ENCODE measurements at places on chromosomes 4 and X.
A peak's percentile ranks its signal among the peaks of the same experiment; 100 is the strongest.

GRCh38 chrX:102976286-102976685, 39.2 kb downstream of the RAB40AL start:
- no peak for DNase-seq

- DNase-seq, result no peak
These were observed 16.0 kb downstream of the NBDY start for GRCh38 chrX:56744996-56745395.

GRCh38 chrX:25976683-25977310, 161.3 kb upstream of the MAGEB18 start:
- DNase-seq, result no peak

GRCh38 chr4:35725131-35725530, 519.2 kb downstream of the ARAP2 start:
- no peak for DNase-seq

- DNase-seq, result peak; percentile 46
These were observed 23.5 kb downstream of the TLR10 start for GRCh38 chr4:38759113-38759789.

DNA sequence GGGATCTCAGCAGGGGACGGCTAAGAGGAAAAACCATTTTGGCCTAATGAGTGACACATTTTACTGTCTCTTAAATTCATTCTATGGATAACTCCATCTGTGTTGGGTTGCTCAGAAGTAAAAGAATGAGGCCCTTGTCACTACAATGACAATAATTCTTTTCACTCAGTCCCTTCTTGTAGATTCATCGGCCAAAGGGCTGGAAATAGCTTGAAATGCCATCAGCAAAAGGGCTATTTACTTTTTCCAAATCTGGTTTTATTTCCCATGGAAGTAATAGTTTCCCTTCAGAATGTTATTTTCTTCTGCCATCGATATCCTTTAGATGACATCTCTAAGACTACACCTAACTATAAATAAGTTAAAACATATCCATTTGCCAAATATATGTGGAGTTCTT, 7.4 kb downstream of the MEPE start:
- DNase-seq, result no peak

DNA sequence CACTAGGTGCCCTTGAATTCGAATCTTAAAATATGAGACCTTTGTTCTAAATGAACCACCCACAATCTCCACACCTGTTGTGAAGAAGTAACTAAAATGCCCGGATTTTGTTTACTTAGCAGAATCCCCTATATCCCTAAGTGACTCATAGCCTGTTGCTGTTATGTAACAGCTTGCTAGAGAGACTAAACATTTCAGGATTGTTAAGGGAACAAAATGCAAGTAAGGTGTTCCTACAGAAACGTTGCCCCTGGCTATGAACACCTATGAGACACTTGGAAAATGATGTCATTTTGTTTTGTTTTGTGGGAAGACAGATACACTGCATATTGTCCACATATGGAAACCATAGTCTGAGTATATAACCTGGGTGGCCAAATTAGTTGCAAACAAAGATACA, 24.2 kb upstream of the MXRA5 start:
- DNase-seq, result no peak

- DNase-seq, result no peak
These were observed 169.6 kb downstream of the MID1IP1 start for GRCh38 chrX:38970845-38971244.

DNA sequence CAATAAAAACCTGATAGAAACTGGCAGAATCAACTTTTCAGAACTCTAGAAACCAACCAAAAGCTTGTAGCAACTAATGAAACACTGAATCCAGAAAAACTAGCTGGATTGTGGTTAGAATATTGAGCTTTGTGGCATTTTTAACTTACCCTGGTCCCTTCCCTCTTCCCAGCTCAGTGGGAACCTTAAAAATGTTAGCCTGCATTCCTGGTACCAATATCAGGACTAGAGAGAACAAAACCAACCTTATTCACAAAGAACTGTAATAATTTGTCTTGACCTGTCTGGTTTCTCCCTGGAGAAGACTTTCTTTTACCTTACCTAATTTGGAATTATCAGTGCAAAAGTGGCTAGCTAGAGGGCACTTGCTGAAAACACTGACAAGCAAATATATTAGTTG, 21.2 kb downstream of the SH3D19 start:
- no peak for DNase-seq

DNA sequence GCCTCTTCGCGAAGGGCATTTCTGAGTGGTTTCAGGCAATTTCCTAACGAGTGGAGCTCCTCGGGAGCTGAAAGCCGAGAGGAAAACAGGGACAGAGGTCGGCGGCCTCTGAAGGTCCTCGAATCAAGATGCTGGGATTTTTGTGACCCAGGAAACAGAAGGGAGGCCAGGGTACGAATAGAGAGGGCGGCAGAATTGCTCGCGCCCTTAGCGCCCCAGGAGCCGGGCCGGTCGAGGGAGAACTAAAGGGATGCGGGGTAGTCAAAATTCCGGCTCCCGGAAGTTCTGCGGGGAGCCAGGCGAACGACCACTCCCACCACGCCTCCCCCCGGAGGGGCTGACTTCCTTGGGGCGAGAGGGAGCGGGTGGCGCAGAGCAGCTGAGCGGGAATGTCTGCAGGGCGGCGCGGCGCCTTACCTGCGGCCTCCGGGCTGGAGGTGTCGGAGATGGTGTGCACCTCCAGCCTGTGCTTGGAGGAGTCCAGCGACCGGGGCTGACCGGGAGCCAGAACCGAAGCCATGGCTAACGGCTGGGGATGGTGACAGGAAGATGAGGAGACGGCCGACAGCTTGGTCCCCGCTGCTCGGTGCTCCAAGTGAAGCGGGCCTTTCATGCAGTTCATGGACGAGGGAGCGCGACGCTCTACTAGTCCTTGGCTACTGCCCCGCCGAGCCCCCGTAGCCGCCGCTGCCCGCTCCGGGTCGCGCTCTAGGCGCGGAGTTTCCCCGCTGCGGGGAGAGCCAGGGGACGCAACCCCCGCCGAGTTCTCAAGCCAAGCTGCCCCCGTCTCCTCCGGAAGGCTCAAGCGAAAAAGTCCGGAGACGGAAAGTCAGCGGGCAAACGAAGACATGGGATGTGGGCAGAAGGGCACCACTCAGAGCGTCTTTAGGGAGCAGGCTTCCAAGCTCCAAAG, 782 bp downstream of the PITX2 start:
- no peak for DNase-seq

DNA sequence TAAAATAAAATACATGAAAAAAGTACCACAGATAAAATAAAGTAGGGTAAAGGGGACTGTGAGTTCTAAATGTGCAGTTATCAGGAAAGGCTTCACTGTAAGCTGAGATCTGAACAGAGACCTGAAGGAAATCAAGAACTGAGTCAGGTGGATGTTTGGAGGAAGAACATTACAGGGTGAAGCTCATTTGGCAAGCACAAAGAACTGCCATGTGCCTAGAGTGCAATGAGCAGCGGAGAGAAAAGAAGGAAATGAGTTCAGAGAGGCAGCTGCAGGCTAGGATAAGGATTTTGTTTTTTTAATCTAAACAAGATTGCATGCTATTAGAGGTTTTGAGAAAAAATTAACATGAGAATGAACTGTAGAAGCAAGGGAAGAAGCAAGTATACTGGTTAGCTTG, 373.1 kb downstream of the STPG2 start:
- no peak for DNase-seq

DNA sequence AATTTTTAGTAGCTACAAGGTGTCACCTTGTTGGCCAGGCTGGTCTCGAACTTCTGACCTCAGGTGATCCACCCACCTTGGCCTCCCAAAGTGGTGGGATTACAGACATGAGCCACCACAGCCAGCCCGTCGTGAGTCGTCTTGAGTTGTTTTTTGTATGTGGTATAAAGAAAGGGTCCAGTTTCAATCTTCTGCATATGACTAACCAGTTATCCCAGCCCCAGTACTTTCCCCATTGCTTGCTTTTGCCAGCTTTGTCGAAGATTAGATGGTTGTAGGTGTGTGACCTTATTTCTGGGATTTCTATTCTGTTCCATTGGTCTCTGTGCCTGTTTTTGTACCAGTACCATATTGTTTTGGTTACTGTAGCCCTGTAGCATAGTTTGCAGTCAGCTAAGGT, 105.9 kb downstream of the OR13H1 start:
- DNase-seq, result no peak

DNA sequence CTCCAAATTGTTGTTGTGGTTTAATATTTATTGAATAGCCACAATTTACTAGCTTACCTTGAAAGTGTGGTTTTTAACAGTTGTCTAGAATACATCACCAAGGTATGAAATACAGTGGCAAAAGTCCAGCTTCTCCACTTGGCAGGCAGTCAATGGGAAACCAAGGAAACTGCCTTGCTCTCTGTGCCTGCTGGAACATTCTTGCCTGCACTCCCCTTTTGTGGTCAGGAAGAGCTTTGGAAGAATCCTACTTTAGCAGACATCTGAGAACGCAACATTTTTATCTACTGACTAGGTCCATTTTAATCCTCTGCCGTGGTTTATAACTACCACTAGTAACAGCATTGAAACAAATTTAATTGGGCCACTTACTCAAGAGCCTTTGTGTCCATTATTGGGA, 64.5 kb downstream of the TENM3 start:
- no peak for DNase-seq

GRCh38 chrX:17361620-17362019, 13.4 kb upstream of the NHS start:
- no peak for DNase-seq

- no peak for DNase-seq
These were observed 67.1 kb downstream of the GPR143 start for GRCh38 chrX:9698576-9698975.

- no peak for DNase-seq
These were observed 23.4 kb downstream of the DHX15 start for GRCh38 chr4:24560868-24561368.

DNA sequence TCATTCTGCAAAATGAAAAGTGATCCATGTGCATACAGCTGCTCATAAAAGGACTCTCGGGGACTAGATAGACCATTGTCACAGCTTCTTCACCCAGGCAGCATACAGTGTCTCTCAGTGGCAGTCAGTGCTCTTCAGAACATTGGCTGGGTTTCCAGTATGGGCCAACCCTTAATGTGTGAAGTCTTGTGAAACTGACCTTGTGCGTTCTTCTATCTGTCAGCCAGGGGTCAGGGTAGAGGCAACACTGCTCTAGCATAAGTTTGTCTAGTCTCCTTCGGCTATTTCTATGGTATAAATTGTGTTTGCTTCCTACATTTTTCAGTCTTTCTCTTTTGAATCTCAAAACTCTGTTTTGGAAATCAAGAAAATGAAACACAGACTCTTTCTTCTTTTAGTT, 37.0 kb upstream of the SMIM31 start:
- no peak for DNase-seq

DNA sequence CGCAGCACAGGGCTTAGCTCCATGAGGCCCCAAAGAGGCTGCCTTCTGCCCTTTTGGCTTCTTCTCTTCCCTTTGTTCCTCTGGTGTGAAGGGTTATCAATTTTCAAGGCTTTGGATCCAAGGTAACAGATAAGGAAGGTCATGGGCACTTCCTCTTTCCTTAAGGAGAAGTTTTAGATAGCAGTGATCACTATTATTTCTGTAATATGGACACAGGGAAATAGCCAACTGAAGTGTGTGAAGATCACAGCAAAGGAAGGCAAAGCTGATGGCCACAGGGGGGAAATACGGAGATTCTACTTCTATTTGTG, 366.8 kb downstream of the UNC5C start:
- DNase-seq, result no peak

DNA sequence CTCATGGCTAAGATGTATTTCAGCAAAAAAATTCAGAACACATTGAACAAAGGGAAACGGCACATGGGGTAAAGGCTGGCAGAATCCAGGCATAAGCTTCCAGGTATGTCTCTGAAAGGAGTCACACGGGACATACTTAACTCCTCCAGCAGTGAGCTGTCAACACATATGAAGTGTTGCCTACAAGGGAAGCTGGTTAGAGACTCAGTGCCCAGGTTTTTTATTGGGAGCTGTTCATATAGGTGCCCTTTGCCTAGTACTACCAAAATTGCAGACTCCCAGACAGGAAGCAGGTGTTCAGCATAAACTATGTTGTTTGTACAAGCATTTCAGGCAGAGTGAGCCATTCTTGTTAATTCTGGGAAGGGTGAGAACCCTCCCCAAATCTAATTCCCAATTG, 77.4 kb upstream of the PUDP start:
- DNase-seq, result no peak

GRCh38 chr4:26179316-26179760, 141.5 kb upstream of the RBPJ start:
- DNase-seq, result no peak

DNA sequence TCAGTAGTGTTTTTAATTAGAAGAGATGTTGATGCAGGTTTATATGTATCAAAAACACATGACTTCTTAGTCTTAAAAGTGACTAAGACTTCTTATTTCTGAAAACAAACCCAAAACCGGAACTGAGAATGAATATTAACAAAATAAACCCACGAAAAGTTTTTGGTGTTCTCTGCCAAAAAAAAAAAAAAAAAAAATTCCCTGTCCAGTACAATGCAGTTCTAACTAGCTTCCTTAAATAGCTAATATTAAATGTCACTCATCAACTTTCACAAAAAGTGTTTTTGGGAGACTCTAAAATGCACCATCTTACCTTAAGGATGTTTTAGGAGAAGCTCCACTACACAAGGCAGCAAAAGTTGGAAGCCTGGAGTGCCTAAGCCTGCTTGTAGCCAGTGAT, 2.0 kb downstream of the ANKRD37 start:
- DNase-seq, result no peak

- no peak for DNase-seq
These were observed 837.4 kb downstream of the PCDH19 start for GRCh38 chrX:99572711-99573110.

DNA sequence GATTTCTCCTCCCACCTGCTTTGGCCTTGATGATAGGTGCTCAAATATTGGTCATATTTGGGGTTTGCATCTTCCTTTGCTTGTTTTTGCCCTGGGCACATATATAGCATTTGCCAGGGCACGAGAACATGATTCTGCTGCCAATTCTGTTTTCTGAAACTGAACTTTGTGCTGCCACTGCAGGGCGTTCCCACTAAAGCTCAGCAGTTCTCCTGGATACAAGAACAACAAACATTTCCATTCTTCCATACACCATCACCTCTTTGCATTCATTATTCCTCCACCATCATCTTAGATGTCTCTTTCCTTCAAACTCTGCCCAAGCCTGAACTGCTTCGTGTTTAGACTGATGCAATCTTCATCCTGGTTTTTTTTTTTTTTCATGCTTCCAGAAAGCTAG, 36.3 kb upstream of the GATB start:
- DNase-seq, result no peak

GRCh38 chrX:86805241-86805640, 657.0 kb downstream of the DACH2 start:
- no peak for DNase-seq

- DNase-seq, result no peak
These were observed 74.4 kb downstream of the SORCS2 start for GRCh38 chr4:7266525-7267292.

- no peak for DNase-seq
These were observed 90.9 kb downstream of the SH3RF1 start for GRCh38 chr4:169179609-169180521.

DNA sequence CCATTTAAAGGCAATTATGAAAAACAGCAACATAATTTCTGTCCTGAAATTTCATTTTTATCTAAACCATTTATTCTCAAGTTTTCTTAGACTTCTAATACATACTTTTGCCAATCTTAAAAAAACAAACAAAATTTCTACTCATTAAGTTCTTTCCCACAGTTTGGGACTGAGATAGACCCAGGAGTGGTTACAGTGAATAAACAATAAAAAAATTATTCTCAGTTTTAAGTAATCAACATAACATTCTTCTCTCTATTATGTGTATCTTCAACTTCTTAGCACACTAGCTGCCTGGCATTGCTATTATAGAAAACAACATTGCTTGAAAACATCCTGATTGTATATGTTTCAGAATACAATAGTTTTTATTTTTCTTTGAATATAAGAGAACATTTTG, 532.8 kb downstream of the IL15 start:
- no peak for DNase-seq

GRCh38 chr4:8568068-8568668, 12.0 kb upstream of the GPR78 start:
- DNase-seq, result no peak

All from stimulated activated CD8-positive, alpha-beta memory T cell treated with anti-CD3 and anti-CD28 coated beads, Interleukin-7, amount 100 ng/mL, for 1 hour (primary cell).